RCC 7860 (cell line): ENCODE measurements at places on chromosomes 4 and X.

GRCh38 chr4:159111416-159111815, 8.5 kb downstream of the RAPGEF2 start:
- DNase-seq: no peak

DNA sequence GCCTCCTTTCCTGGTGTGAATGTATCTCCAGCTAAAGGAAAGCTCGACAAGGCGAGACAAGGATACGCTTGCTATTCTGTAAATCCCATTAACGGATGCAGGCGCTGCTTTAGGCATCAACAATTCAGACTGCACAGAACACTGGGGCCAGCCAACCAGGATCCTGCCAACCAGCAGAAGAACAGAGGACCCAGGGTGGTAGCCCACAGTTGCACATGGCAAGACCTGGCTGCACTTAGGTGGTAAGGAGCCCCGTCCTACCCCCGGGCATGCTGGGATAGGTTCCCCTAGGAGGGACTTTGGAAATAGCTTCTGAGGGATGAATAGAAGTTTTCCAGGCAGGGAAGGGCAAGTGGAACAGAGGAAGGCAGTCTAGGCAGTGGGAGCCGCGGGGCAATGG, 20.7 kb downstream of the PSAPL1 start:
- no peak for DNase-seq

- peak; percentile 66 for DNase-seq
Measured at GRCh38 chr4:24067367-24068193, 177.7 kb upstream of the PPARGC1A start.

DNA sequence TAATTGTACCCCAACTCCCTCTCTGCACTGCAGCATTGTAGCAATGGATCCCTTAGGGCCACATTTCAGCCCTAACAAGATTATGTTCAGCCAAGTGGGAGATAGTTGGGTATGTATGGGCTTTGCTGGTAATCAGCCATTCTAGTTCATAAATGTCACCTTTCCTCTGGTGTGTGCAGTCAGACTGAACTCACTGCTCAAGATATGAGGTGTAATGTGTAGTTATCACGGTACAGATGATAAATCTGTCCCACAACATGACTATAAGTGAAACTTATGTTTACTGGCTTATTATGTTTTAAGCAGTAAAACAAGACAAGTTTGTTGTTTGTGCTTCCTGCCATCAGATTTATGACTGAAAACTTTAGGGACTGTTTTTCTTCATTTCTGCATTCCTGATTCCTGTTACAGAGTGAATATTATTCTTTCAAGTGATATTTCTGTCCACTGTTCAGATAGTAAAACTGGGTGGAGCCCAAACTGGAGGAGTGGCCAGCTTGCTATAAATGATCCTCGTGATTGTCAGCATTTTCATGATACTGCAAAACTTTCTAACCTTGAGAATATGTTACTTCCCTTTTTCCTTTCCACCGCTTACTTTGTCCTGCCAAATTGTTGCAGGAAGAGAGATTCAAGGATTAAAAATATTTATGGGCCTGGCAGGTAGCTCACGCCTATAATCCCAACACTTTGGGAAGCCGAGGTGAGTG, 44.9 kb downstream of the ANAPC4 start:
- DNase-seq: no peak

GRCh38 chr4:173301518-173302201, 32.5 kb downstream of the HMGB2 start:
- peak; percentile 67 for DNase-seq

- no peak for DNase-seq
Measured at GRCh38 chr4:153521478-153521877, 55.3 kb downstream of the TMEM131L start.

- no peak for DNase-seq
Measured at GRCh38 chr4:117796677-117797076, 237.6 kb upstream of the NDST3 start.

DNA sequence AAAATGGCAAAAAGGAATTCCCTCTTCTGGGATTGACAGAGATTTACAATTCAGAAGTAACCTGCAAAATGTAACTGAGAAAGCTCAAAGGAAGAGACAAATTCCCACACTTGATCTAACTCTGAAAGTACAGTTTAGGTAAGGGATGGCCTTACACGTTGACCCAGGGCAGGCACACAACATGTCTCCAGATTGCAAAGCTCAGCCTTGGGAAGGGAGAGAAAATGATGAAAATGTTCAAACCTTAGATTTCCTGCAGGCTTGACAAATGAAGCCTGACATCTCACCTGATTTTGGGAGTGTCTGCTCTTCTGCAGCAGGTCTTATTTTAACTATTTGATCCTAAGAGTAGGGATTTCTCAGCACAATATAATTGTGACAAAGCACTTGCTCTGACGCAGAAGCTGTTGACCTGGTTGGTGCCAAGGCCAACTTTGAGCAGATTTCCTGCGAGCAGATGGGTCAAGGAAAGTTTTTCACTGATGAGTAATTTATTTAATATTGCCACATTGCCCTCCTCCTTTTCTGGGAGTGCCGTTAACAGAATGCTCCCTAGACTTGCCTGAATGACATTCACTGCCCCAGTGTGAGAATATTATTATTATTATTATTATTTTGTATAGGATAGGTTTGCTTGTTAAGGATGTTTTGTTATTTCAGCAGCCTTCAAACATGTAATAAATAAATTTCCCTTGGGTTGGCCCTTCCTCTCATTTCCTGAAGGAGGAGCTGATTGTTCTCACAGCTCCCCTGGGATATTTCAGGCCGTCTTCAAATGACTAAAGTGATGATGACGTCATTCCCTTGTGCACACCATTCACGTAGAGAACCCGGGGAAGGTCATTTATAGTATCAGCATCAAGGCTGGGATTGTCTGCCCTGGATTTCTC, 157.1 kb downstream of the VEGFC start:
- peak; percentile 53 for DNase-seq

DNA sequence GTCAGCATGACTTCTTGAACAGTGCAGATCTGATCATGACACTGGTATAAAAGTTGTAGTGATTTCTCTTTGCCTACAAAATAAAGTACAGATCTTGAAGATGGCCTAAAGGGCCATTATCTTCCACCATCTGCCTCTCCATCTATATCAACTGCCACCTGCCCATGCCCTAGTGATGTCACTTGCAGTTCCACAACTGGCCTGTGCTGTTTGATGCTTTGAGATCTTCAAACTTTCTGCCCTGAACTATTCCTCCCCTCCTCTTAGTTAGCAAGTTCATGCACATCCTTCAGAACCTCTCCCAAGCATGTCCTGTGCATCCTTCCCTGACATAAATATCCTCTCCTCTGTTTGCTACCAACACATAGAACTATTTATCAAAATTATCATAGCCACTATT, 217.0 kb downstream of the SOWAHB start:
- DNase-seq: no peak
